ENCODE measurements at places on chromosomes 11 and 22. TPM values are rescaled to one million over a fixed set of nuclear protein-coding genes. Genes with fewer than 3 reads are reported as not detected.

Gene FAT3
- 1.9 TPM for total RNA-seq

Gene C11orf42
- not detected for total RNA-seq

Gene SCUBE2
- 20.0 TPM for total RNA-seq

Gene ARHGAP8
- 28.6 TPM for total RNA-seq

Gene SCN2B
- not detected for total RNA-seq

Gene OR5AK2
- not detected for total RNA-seq

Gene MN1
- total RNA-seq = 3.5 TPM

Gene KDM4D
- not detected for total RNA-seq

Gene ALDH3B2
- not detected for total RNA-seq

Gene LMNTD2
- 16.9 TPM for total RNA-seq

Gene MRGPRF
- 17.9 TPM for total RNA-seq

Gene MRGPRD
- total RNA-seq = not detected

Gene TMEM25
- total RNA-seq = 24.6 TPM

Gene OR10AG1
- not detected for total RNA-seq

Gene KRTAP5-11
- not detected for total RNA-seq

Gene SELENOO
- 27.3 TPM for total RNA-seq

Gene WT1
- total RNA-seq = 0.55 TPM

Gene DCDC1
- total RNA-seq = not detected

All from transverse colon (tissue), 4 donors.